ENCODE measurements at places on chromosomes 1 and 21. TPM values are rescaled to one million over a fixed set of nuclear protein-coding genes. Genes with fewer than 3 reads are reported as not detected.

DNA sequence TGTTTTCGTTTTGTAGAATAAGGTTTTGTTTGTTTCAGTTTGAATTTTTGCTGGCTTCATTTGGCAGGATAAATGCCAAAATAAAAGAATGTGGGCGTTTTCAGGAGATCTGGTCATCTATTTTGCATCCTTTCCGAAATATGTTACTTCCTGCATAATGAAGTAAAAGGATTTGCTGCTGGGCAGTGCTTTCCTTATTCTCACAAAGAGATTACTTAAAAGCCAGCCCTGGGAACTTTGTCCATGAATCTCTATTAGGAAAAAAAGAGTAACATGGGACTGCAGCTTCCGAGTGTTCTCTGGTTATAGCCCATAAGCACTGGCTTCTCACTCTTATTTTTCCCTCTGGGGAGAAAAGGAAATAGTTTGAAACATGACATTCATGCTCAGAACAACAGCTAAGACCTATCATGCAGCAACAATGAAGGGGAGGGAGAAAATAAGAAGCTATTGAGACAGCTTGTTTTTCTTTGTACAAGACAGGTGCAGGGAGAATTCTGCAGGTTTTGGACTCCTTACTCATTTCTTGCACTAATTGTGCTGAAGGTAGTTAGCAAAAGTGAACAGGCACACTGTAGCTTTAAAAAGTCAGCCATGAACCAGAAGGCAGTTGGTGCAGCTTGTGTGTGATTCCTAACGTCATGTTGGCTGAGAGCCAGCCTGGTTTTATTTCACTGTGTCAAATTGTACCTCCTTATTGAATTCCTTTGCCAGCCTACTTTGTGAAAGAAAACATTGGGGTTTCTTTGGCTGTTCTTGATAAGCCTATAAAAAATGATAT is at the start of gene SAMD13:
TSS of gene SAMD13 (plus strand) at position 705 of the 781 bp plus-strand sequence. CDS start 1,527 bp downstream, outside the sequence.
- DNase-seq: peak; percentile 84

DNA sequence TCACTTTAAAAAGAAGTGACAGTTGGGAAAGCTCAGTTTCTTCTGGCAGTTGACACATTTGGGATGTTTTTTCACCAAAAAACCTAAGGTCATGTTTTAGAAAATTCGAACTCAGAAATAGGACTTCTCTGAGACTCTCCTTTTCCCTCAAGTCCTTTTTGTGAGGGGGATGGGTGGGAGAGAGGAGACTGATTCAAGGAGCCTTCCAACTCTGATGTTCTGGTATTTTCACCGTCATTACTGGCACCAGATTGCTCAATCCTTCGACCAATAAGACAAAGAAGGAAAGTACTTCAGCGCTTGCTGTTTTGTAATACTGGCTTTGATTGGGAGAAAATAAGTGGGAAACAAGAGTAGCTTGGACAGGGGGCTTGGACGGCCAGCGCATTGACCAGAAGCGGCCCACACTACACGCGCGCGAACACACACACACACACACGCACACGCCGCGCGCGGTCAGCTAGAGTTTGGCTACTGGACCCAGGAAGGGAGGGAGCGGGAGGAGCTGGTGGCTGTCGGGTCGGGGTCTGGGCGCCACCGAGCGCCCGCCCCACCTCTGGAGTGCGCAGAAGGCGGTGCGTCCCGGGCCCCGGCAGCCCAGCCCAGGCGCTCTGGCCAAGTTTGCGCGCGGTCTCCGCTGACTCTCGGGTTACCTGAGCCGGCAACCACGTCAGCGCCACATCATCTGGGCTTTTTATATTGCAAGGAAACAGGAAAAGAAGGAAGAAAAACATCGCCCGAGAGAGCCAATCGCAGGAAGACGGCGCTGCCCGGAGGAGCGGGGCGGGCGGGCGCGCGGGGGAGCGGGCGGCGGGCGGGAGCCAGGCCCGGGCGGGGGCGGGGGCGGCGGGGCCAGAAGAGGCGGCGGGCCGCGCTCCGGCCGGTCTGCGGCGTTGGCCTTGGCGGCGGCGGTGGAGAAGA is at the start of gene KCNK1:
TSS of gene KCNK1 (plus strand) at position 855 of the 921 bp plus-strand sequence. CDS start at position 921, 66 bp downstream.
- DNase-seq: no peak

GRCh38 chr1:57101209-57101608 is 135.4 kb upstream of the C8B start:
- DNase-seq: no peak

GRCh38 chr1:58824753-58825389 is 41.0 kb upstream of the JUN start:
- no peak for DNase-seq

GRCh38 chr1:200432586-200432985 is 22.8 kb upstream of the ZNF281 start:
- no peak for DNase-seq

GRCh38 chr1:149884433-149885338 is 14.7 kb upstream of the BOLA1 start:
- DNase-seq: peak; percentile 79

- no peak for DNase-seq
Observed at GRCh38 chr1:83559129-83559840, 439.6 kb downstream of the TTLL7 start.

DNA sequence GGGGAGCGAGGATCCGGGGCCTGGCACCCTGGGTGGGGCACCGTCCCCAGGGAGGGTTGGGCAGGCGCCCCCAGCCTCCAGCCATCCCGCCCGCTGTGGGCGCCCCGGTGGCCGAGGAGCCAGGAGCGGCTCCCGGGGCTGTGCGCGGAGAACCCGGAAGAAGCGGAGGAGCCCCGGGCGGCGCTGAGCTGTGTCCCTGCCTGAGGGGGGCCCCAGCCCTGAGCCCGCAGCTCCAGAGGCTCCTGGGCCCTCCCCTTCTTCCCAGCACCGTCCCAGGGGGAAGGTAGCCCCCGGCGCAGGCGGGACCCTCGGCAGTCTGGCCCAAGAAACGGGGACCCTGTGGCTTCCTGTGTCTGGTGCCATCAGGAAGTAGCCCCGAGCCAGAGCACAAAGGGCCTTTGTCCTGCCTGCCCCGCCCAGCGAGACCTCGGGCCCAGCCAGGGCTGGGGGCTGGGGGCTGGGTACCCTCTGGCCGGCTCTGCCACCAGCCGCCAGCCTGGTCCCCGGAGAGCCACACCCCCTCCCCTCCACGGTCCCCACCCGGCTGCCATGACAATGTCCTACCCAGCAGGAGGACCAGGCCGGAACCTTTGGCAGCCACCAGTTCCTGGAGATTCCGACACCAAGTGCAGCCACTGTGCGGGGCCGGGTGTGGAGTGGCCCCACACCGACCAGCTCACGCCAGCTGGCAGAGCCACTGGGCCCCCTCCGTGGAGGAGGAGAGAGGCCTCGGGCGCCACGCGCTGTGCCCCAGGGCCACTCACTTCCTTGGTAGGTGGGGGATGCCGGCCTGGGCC is 15.6 kb upstream of the TTLL10 start:
- peak; percentile 11 for DNase-seq

DNA sequence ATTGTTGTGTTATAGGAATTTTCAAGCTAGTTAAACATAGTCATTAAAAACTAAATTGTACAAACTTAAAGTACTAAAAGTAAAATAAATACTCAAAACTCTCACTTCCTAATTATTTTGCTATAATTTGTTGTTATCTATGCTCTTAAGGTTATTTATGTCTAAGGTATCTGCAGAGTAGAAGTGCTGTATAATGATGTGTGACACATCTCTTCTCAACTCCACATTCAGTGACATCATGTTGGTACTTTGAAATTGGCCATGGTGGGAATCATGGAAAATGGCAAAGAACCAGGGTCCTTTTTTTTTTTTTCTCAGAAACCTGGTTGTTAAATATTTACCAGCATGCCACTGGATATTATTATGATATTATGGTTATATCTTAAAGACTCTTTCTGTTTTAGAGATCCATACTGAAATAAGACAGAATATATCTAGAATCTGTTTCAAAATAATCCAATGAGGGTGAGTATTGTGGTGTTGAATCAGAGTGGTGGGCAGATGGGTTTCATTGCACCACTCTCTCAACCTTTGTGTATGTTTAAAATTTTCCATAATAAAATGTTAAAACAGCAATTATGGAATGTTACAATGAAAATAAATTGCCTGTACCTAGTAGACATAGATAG is 22.4 kb downstream of the LRRC8B start:
- DNase-seq: no peak

DNA sequence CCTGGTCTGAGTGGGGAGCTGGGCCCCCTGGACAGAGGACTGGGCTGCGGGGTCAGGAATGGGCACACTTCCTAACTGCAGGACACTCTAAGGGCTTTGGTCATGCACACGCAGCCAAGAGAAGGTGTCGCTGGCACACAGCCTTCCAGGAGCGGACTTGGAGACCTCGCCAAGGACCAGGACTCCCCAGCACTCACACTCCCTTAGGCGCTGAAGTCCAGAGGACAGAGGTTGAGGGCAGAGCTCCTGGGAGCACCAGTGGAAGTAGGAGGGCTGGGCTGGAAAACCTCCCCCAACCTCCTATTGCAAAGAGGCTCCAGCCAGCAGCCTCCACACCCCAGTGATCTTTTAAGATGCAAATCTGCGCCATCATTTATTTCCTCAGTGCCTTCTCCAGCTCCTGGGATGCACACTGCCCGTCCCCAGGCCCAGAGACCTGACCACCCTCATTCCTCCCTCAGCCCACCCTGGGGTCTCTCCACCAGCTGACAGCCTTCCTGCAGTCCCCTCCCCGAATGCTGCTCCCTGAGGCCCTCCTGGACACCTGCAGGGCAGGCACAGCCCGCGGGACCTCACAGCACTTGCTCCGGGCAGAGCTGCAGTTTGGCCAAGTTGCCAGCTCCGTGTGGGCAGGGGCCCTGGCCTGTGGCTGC is 3.0 kb downstream of the TSPEAR start:
- no peak for DNase-seq

GRCh38 chr21:20631633-20632032 is 366.6 kb upstream of the NCAM2 start:
- DNase-seq: no peak

DNA sequence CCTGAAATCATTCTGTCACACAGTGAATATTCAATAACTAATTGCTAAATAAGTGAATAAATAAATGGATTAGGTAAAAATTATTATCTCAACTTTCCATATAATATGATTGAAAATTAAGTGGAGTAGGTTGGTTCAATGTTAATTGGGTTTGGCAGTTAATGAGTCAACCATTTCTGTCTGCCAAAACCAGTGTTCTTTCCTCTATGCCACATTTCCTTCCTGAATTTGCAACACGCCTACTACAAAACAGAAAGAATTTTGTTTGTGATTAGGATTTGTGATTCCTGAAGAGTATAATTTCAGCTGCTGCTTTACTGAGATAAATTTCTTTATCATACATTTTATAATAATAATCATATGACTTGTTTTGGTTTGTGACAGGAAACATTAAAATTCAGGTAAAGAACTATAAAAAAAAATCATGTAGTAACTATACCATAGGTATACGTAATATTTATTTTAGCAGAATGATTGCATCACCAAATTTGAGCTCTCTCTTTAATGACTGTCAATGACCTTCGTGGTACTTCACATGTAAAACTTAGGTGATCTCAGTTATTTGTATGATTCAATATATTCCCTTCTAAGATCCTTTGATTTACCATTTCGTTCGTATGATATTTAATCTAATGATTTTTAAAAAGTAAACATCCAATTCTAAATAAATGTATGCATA is 241.3 kb downstream of the KCNT2 start:
- no peak for DNase-seq

Gene KCNJ9
- not detected for total RNA-seq

Gene NMNAT1
- total RNA-seq: 11.0 TPM

Gene CENPF
- total RNA-seq: 199 TPM

Gene LEMD1
- not detected for total RNA-seq

Gene TRIM17
- total RNA-seq: not detected

Gene ORC1
- 15.6 TPM for total RNA-seq

Gene PTPN14
- total RNA-seq: 47.7 TPM

Gene ANKRD65
- total RNA-seq: not detected

Measured in LHCN-M2 (cell line).